ENCODE measurements at places on chromosomes 4 and X. TPM values are rescaled to one million over a fixed set of nuclear protein-coding genes. Genes with fewer than 3 reads are reported as not detected.

Gene DAPP1
- 2.7 TPM for polyA plus RNA-seq

Gene IGFBP7
- 1,554 TPM for polyA plus RNA-seq

Gene PDE6B
- polyA plus RNA-seq: 4.1 TPM

Gene PNMA3
- polyA plus RNA-seq: 0.08 TPM

Gene S100G
- polyA plus RNA-seq: not detected

Measured in urinary bladder (tissue), 4 donors.